Testis (tissue), 5 donors: ENCODE measurements at places on chromosomes 13 and 19. TPM values are rescaled to one million over a fixed set of nuclear protein-coding genes. Genes with fewer than 3 reads are reported as not detected.

Gene SH2D3A
- 7.5 TPM for total RNA-seq

Gene C19orf67
- 5.0 TPM for total RNA-seq

Gene GDF15
- 2.5 TPM for total RNA-seq

Gene NAXD
- total RNA-seq, result 66.4 TPM
